Suppressor macrophage treated with lipopolysaccharide for 1 hour (primary cell): ENCODE measurements at places on chromosomes 6 and 20.

GRCh38 chr20:33858666-33859065 is 47.5 kb downstream of the CHMP4B start:
- no peak for DNase-seq

GRCh38 chr6:72784581-72784980 is 162.7 kb downstream of the KCNQ5 start:
- no peak for DNase-seq

DNA sequence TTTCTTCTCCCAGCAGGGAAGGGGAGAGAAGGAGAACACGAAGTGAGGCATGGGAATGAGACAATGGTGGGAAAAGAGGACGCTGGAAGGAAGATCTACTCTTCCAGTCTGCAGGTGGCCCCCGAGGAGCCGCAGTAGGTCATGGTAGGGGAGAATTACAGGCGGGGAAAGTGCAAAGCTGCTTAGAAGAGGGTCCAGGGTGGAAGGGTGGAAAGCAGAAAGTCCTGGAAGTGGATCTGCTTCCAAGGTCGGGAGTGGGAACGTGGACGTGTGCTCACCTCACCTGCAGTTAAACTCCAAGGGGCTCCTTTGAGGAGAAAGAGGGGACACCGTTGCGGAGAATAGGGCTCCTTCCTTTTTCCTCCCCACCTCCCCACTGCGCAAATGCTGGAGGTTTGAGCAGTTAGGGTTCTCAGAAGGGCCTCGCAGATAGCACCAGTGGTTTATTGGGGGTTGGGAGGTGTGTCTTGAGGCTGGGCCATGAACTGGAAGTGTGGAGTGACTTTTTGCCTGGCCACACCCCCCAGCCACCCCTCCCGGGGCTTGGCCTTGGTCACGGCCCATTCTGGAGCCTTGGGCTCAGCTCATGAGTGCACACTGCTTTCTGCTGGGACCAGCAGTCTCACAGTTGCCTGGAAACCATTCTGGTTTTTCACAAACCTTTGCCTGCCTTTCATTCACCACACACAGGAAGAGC is 100.4 kb upstream of the MLN start:
- DNase-seq: no peak

- DNase-seq: no peak
Measured at GRCh38 chr20:63330084-63330760, 30.9 kb downstream of the CHRNA4 start.

DNA sequence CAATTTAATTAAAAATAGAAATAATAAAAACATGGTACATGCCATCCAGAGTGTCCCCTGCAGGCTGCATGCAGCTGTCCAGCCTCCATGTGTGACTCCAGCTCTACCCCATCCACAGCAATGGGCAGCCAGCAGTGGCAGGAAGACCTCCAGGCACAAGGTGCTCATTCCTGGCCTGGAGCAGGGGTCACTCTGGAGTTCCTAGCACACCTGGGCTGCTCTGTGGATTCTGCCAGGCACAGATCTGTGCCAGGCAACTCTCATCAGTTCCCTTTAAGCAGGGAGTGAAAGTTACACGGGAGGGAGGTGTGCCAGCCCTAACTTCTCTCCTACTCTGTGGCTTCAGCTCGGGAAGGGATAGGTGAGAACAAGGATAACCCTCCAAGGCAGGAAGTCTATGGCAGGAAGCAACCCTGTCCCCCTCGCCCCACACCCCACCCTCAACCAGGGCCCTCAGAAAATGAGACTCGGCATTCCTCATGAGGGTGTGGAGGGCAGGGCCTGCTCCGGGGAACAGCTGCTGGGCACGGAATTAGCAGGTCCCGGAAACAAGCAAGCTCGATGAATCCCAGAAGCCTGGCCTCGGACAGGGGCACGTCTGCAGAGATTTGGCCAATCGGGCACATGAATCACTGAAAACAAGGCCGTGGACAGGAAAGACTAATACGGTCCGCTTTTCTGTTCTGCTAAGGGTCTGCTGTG is 10.0 kb downstream of the JPH2 start:
- DNase-seq: no peak

GRCh38 chr20:6420336-6420735 is 297.5 kb upstream of the FERMT1 start:
- DNase-seq: no peak
